ENCODE measurements at places on chromosomes 1 and 21. TPM values are rescaled to one million over a fixed set of nuclear protein-coding genes. Genes with fewer than 3 reads are reported as not detected.

DNA sequence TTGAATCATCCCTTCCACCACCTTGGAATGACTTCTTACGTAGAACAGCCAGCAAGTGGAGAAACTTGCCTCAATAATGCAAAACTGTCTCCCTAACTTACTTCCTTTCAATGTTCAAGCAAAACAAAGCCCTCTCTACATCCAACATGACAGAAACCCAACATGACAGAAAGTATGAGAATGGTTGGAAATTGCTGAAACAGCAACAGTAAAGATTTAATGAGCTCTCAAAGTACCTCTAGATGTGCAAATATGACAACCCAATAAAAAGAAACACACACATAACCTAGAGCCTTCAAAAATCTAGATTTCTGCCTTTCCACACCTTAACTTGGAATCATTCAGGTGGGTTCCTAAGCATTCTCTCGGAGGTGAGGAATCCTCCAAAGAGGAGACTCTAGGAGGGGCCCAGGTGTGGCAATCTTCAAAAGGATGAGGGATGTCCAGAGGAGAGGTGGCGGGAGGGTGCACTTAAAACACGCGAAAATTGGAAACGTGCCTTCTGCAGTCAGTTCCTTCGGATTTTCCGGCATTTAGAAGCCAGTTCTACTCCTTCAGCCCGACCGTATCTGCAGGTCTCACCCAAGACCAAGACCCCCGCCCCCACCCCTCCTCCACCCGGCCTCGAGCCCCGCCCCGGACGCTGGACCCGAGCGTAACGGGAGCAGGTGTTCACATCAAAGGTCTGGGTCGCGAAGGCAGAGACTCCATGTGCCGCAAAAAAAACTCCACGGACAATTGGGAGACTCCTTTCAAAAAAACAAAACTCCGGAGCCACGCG, 996 bp upstream of the MGST3 start:
- DNase-seq: no peak

DNA sequence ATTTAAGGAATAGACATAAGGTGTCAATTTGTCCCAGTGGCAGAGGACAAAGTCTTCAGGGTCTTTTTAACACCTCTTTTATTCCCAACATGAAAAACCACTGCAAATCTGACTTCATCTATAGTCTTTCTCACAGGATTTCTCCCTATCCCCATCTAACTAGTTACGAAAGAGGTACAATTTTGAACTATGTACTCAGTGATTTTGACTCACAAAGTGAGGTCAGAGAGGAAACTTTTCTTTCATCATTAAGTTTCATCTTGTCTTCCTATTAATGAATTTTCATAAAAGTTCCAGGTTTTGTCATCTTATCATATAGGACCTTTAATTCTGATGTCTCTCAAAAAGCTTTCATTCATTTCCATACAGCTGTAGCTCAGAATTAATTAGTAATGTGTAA, 63.3 kb downstream of the ASH1L start:
- DNase-seq: no peak

- peak; percentile 89 for DNase-seq
Measured at GRCh38 chr1:160193091-160193819, 2.9 kb downstream of the CASQ1 start.

- no peak for DNase-seq
Measured at GRCh38 chr1:202159534-202160371, 649 bp downstream of the PTPN7 start.

- DNase-seq: peak; percentile 33
Measured at GRCh38 chr1:64042331-64043100, 160.9 kb upstream of the UBE2U start.

GRCh38 chr1:17199267-17200044, 5.5 kb upstream of the PADI1 start:
- DNase-seq: no peak

DNA sequence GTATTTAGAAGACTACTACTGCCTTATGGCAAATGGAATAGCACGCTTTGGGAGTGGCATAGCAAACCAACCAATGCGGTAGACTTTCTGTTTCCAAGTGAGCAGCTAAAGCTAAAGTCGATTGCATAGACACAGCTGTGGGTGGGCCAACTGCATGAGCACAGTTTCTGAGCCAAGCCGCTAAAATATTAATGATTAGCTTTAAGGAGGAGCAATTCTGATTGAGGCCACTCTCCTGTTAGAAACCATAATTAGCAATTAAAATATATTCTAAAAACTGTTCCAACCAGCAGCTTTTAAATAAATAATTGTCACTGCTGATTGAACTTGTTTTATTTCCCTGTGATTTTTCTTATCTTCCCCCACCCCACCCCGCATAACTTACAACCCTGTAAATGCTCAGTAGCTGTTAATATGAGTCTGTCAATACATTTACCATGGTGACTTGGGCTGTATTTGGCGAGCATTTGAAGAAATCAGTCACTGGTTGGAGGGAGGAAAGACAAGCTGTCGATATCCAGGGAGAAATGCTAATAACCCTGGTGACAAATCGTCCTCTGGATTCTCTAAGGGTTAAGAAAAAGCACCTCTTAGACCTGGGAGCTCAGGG, 32.2 kb downstream of the RNF220 start:
- no peak for DNase-seq

GRCh38 chr1:223650465-223650864, 15.0 kb downstream of the CAPN8 start:
- DNase-seq: no peak

- no peak for DNase-seq
Measured at GRCh38 chr1:40507973-40508372, 594 bp upstream of the EXO5 start.

- no peak for DNase-seq
Measured at GRCh38 chr1:18198260-18198659, 90.7 kb downstream of the IGSF21 start.

- peak; percentile 71 for DNase-seq
Measured at GRCh38 chr1:6490181-6491080, 1.0 kb downstream of the PLEKHG5 start.

- DNase-seq: no peak
Measured at GRCh38 chr1:76482272-76482671, 385.0 kb upstream of the ST6GALNAC5 start.

DNA sequence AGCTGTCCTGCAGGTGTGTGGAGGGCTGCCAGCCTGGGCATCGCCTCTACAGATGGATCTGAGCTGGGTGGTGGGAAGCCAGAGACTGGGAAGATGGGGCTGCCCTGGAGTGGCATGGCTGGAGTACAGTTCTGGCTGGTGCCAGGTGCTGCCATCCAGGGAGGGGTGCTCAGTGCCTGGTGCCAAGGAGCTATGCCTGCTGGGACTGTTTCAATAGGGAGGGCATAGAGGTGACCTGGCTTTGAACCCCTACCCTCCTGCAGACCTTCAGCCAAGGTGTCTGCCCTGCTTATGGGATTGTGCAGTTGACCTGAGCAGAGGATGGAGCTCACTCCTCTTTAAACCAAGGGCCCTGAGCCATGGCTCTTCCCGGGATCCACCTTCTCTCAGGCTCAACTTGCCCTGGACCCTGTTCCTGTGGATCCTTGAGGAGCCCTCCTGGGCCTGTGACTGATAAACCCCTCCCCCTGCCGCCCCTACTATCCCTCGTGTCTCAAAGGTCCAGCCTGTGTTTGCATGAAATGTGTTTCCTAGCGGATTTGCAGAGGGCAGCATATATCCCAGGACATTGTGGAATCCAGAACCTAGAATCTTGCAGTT, 48.7 kb downstream of the PTPRU start:
- no peak for DNase-seq

DNA sequence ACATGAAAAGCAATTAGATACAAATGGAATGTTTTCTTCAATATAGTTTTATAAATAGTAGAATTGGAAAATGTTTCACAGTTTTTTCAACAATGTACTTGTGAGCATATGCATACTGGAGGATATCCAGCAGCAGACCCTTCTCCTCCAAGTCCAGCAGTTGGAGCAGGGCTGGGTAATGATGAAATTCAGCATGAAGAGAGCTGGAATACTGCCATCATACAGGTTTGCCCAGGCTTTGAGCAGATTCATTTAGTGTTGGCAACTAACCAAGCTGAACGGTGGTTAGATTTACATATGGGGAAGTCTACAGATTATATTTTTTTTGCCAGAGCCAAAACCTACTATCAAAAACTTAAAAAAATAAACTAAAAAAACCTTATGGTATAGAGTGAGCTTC, 38.3 kb downstream of the WDR3 start:
- no peak for DNase-seq

- no peak for DNase-seq
Measured at GRCh38 chr1:79979346-79979745, 972.8 kb upstream of the ADGRL4 start.

GRCh38 chr1:58190267-58190988, 356.1 kb downstream of the OMA1 start:
- DNase-seq: no peak

ARL8A gene
- 55.6 TPM for total RNA-seq

TIMM17A gene
- 94.4 TPM for total RNA-seq

ELF3 gene
- total RNA-seq: 8.5 TPM

C1orf141 gene
- not detected for total RNA-seq

DIRAS3 gene
- 1.4 TPM for total RNA-seq

CYYR1 gene
- total RNA-seq: 19.9 TPM

LYPD8 gene
- total RNA-seq: not detected
